ENCODE measurements at places on chromosomes 5 and 9.

DNA sequence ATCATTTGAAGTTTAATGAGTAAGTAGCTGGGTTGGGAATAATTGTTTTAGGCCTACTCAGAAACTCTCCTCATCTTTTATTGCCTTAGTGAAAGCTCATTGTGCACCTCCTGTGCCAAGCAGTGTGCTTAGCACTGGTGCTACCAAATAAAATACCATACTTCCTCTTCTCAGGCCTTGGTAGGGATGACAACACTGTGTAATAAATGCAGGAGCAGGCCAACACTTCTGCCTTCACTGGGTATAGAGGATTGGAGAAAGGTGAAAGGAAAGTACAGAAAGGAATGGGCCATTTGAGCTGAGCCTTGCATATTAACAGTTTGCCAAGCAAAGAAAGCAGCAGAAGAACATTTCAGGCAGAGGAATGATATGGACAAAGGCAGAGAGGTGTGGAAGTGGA, 285.7 kb downstream of the NR3C1 start:
- DNase-seq, result no peak

- no peak for DNase-seq
Observed at GRCh38 chr5:134659456-134659855, 10.9 kb downstream of the SEC24A start.

DNA sequence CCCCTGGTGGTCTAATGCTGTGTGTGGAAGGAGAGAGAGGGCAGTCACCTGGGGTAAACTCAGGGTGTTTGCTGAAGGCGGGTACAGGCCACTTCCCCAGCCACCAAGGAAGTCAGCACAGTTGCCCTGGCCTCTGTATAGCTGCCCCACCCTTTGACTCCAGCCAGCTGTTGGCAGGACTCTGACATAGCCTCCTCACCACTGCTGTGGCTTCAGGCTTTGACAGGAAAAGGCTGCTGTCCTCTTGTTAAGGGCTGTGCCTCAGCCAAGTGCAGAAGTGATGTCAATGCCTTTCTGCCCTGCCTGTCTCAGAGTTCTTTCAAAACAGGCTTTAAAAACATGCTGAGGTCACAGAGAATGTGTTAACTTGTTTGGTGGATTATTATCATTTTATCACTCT, 487.2 kb upstream of the KLF4 start:
- no peak for DNase-seq

- no peak for DNase-seq
Observed at GRCh38 chr9:33130961-33131789, 36.0 kb downstream of the B4GALT1 start.

DNA sequence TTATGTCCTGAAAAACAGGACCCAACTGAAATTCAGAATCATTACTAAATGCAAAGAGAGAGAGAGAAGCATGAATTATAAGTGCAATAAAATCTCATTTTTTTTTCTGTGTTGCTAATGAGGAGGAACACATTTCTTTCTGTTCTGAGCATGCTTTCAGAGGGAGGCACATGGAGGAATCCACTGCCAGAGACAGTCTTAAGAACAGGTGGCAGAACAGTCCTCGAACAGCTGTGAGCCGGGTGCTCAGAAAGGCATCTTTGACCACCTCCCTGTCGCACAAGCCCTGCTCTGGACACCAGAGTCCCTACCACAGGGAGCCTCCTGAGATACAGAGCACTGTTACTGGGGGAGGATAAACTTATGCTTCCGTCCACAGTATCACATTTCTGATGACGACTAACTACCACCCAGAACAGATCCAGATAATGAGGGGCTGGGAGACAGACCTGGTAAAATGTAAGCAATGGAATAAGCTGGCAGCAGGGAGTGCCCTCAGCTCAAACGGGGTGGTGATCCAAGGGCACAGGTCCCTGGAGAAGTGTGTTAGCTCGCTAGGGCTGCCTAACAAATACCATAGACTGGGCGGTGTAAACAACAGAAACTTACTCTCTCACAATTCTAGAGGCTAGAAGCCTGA, 134.0 kb downstream of the SLC1A3 start:
- DNase-seq, result no peak

GRCh38 chr5:132949136-132949535, 14.3 kb downstream of the AFF4 start:
- DNase-seq, result no peak

DNA sequence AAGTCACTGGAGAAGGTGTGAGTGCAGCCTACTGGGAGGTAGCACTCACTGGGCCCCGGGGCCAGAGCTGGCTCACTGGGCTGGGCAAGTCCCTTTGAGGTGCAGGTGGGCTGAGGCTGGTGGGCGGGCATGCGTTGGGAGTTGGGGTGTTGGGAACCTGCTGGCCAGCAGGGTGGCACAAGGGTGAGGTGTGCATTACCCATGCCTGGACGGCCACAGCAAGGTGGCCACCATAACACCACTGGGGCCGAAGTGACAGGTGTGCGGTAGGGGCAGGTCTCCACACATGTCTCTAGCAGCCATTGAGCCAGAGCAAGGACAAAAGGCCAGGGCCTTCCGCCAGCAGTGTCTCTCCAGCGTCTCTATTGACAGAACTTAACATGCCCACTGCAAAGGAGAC, 22.6 kb downstream of the PRRT1B start:
- DNase-seq, result no peak

DNA sequence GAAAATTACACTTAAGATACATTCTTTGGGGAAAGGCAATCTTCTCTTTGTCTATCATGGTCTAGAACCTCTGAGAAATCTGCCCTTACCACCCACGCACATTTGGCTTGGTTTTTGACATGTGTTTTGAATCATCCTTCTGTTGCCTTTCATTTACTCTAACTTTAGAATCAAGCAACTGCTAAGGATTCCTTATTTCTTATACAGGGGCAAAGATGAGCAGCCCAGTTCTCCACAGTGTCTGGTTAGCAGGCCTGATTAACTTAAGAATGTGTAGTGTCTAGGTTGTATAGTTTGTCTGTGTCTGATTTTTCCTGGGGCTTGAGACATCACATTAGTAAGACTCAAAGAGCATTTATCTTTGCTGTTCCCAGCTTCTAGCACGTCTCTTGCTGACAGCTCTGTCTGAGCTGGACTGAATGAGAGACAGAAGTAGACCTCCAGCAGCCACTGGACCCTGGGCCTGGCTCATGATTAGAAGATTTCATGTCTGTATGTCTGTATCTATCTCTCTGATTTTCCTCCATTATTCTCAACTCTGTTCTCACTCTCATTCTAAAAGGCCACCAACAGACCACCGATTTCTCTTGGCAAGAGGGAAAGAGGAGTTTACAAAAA, 31.8 kb upstream of the PCA3 start:
- no peak for DNase-seq

DNA sequence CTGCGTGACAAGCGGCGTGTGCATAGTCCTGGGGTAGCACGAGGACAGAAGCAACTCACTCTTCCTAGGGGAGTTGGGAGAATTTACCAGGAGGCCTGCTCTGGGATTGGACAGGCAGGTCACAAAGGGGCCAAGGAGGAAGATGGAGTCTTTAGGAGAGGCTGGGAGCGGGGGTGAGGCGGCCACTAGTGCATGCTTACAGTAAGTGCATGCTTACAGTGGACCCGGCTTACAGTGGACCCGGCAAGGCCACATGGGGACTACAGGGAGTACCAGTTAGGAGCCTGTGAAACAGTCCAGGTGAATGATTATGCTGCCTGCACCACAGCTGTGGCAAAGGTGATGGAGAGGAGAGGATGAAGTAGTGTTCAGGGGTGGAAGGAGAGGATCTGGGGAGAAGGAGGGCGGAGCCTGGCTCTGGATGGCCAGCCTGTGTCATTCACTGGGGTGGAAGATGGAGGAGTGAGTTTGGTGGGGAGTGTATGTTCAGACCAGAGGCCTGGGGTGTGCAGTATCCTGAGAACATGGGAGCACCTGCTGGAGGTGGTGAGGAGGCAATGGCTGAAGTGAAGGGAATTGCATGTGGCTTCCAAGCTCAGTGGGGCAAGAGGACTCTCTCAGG, 78.7 kb downstream of the CRB2 start:
- DNase-seq, result peak; percentile 5

DNA sequence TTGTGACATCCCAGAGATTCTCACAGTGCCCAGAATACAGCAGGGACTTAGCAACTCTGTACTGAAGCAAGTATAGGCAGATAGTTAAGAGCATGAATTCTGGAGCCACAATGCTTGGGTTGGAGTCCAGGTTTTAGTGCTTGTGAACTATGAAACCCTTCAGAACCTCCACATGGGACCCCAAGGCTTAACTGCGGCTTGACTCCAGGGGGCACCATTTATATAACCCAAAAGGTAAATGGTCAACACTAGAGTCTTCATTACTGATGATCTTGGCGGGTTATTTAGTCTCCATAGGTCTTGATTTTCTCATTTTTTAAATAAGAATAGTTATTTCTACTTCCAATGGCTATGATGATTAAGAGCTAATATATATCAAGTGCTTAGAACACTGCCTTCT, 390.3 kb downstream of the TAF11L14 start:
- no peak for DNase-seq

GRCh38 chr9:100379862-100380261, 27.1 kb upstream of the TEX10 start:
- no peak for DNase-seq

DNA sequence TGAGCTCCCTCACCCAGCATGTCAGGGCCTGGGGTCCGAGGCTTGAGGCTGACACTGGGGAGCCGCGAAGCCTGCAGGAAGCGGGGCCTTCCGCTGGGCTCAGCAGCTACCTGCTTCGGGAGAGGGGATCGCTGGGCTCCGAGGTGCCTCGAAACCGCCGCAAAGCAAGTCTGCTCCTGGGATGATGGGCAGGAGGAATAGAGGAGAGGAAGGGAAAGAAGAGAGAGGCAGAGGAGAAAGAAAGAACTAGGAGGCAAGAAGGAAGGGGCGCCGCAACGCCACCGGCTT, 1.5 kb upstream of the PRDM12 start:
- DNase-seq, result no peak

- DNase-seq, result no peak
Observed at GRCh38 chr5:179621551-179622214, 1.8 kb downstream of the HNRNPH1 start.

GRCh38 chr5:159619826-159620225, 289.5 kb upstream of the IL12B start:
- DNase-seq, result no peak

DNA sequence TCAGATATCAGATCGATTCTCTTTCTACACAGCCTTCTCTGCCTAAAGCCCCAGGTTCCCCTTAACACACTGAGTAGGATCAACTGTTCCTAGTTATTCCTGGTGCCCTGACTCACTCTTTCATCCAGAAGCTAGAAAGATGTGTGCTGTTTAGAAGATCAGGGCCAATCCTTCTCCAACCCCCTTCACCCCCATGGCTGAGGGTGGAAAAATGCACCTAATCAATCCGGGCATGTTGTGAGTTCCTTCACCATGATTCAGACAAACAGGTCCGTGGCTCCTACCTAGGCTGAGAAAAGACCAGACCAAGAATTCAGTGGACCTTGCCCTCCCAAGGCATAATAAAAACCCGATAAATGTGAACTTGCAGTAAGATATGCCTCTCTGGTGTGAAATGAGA, 85.4 kb upstream of the EQTN start:
- DNase-seq, result no peak

- DNase-seq, result peak; percentile 24
Observed at GRCh38 chr9:38284039-38284575, 108.4 kb upstream of the ALDH1B1 start.

GRCh38 chr5:72723581-72723980, 92.9 kb upstream of the TNPO1 start:
- no peak for DNase-seq

DNA sequence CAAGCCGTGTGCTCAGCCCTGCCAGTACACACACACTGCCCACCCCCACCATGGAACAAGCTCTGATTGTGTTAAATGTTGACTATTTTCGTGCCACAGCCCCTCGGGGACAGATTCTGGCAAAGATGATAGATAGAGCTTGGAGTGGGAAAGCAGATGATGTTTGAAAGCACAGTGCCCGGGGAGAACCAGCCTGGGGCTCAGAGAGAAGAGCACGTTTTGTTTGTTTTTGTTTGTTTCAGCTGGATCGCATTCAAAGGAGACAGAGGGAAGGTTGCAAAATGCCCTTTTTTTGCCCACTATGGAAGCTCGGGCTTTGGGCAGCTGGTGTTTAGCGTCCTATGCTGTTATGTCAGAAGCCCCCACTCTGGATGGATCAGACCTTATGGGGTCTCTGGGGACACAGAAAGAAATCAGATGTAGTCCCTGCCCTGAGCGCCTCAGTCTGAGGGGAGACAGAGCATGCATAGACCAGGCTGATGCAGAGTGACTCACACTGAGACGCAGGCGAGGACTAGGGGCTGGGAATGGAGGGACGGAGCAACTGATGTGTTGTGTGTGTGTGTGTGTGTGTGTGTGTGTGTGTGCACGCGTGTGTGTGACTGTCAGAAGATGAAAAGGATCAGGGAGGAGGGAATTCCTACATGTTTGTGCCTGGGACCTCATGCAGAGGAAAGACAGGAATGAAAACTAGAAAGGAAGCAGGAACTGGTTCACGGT, 229.7 kb downstream of the MELK start:
- no peak for DNase-seq

DNA sequence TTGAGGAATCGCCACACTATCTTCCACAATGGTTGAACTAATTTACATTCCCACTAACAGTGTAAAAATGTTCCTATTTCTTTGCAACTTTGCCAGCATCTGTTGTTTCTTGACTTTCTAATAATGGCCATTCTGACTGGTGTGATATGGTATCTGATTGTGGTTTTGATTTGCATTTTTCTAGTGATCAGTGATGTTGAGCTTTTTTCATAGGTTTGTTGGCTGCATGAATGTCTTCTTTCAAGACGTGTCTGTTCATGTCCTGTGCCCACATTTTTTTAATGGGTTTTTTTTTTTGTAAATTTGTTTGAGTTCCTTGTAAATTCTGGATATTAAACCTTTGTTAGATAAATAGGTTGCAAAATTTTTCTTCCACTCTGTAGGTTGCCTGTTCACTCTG, 615.9 kb downstream of the SEMA5A start:
- DNase-seq, result no peak

DNA sequence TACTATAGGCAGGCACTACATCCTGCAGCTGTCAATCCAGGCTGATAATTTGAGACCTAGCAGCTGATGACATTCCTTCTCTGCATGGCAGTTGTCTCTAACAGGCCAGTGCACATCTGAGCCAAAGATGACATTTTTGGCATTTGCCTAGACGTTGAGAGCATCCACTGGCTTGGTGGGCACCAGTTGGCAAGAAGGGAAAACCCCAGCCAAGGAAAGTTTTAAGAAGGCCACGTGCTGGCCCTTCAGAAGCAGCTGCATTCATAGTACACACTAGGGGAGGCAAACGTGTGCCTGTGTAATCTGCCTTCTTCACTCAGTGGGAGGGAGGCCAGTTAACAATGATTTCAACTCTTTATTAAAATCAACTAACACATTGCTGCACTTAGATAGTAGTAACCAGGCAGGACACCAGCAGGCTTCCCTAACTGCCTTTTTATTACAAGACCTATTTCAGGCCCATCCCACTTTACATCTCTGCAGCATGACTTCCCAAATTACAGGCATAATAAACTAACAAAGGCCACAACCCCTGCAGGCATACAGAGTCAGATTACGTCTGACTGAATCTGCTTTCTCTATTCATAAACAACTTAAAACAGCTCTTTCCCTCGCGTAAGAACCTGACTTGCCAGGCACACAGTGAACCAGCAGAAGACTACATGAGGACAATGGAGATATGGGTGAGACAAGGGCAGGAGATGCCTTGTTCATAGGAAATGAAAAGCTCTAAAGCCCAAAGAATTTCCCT, 576.3 kb downstream of the PDE4D start:
- no peak for DNase-seq

GRCh38 chr9:86741311-86742208, 205.7 kb downstream of the GAS1 start:
- peak; percentile 77 for DNase-seq

GRCh38 chr5:107876906-107877305, 206.2 kb upstream of the EFNA5 start:
- DNase-seq, result no peak

GRCh38 chr9:97735070-97735600, 38.0 kb upstream of the XPA start:
- no peak for DNase-seq

Data from NCI-H1930 (cell line).